ENCODE measurements at places on chromosomes 12 and 14. TPM values are rescaled to one million over a fixed set of nuclear protein-coding genes. Genes with fewer than 3 reads are reported as not detected.

CPNE8 gene
- total RNA-seq: 18.6 TPM

DNA sequence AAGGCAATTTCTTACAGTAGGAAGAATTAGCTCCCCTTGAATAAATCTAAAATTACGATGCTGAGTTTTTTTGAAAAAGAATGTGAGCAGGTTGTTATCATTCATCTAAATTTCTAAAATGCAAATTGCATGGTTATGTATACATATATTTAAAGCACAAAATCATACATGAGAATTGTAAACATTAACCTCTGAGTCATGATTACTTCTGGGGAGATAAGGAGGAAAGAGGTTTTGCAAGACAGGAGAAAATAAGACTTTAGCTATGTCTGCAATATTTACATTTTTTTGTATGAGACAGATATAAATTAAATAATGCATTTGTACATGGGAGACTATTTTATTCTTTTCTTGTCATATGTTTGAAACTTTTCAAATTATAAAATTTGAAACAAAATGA, 72.2 kb downstream of the TSPAN8 start:
- no peak for DNase-seq

- no peak for DNase-seq
Measured at GRCh38 chr14:74077401-74077800, 6.9 kb downstream of the ALDH6A1 start.

DNA sequence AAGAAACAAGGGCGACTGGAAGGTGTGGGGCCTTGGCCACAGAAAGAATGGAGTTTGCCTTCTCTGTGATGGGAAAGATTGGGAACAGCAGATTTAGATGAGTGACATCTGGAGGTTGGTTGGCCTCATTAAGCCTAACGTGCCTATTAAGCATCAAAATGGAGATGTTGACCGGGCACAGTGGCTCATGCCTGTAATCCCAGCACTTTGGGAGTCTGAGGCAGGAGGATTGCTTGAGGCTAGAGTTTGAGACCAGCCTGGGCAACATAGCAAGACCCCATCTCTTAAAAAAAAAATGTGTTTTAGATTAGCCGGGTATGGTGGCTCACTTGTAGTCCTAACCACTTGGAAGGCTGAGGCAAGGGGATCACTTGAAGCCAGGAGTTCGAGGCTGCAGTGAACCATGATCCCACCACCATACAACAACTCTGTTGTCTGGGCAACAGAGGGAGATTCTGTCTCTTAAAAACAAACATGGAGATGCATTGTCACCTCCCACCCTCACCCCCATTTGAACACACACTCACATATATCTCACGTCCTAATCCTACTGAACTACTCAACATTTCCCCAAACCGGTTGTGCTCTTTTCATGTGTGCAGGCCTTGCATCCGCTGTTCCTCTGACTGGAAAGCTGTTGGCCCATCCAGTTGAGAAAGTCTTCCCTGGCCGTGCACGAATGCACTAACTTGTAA, 172.1 kb downstream of the ETV6 start:
- no peak for DNase-seq

DNA sequence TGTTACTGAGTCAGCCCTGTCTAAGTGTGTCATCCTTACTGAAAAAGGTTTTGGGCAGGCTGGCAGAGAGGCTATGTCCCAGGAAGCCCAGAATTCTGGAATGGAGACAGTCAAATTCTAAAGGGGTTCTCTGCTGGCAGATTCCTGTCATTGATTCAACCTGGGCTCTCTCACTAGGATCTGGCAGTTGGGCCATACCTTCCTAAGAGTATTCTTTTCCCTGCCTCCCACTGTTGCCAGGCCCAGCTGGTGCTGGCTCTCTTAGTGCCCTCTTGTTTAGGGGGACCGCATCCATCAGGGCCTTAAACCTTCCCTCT, 85.0 kb upstream of the EGLN3 start:
- no peak for DNase-seq

GRCh38 chr14:63712123-63712522, 15.7 kb downstream of the SGPP1 start:
- DNase-seq: no peak

DNA sequence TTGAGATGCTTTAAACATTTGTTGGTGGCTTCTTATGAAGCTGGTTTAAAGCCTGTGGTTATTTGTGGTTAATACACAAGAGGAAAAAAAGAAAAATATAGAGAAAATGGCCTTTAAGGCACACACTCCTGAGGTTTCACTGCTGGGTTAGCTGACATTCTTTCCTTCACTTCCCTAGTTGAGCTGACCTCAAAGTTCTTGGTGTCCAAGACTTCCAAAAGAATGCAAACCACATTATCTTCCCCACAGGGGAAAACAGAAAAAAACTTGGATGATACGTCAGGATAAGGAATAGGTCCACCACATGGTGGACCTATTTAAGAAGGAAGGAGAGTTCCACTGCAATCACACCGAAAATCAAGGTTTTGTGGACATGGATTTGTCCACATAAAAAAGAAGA, 94.3 kb downstream of the SLC25A21 start:
- no peak for DNase-seq
